NCI-H526 treated with DMSO at 0.1 percent for 48 hours (cell line): ENCODE measurements at places on chromosomes 2 and 18.

DNA sequence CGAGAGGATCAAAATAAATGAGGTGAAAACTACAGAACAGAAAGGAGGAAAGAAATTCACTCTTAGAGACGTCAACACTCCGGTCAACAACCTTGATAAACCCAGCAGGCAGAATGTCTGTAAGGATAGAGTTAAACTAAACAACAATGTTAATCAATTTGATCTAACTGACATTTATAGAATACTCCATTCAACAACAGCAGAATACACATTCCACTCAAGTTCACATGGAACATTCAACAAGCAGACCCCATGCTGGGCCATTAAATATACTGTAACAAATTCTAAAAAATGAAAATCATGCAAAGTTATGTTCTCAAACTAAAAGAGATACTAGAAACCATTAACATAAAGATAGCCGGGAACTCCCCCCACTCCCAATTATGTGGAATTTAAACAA lies 41.8 kb downstream of the FAM210A start:
- DNase-seq, result no peak

DNA sequence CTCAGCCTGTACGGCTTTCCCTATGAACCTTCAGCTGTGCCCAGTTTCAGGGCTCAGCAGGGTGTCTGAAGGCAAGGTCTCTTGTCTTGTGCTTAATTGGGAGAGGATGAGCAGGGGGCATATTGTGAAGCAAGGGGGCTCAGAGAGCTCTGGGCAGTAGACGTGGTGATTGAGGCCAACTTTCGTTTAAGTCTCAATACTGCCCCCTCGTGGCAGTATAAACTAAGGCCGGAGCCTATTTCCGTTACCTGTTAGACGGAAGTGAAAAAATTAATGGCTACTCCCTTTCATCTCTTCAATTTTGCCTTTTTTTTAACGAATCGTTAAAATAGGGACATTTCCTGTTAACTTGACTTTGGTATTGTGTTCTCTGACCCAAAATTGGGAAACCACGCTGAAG lies 193.4 kb downstream of the TDRD15 start:
- DNase-seq, result no peak

DNA sequence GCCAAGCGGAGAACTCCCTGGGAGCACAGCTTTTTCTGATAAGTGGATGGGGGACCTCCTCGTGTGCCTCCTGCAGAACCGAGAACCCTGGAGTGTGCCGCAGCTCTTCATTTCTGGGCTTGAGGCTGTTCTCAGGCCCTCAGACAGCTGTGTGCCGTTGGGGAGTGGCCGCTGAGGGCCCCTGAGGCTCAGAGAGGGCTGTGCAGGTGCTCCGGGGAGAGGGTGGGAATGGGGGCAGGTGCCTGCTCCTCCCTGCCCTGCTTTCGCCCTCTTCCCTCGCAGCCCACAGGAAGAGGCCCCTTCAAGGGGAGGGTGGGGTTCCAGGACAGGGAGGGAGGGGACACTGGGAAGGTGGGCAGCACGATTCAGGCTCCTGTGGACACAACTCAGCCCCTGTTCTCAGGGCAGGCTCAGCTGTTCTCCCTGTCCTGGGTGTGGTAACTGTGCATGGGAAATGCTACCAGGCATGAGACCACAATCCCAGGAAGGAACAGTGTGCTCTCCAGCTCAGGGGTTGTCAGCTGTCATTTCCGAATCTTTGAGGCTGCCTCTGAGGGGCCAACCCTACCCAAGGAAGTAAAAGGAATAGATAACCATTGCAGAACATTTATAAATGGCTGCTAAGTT lies 11.3 kb downstream of the LCT start:
- no peak for DNase-seq

GRCh38 chr2:177074099-177074710 lies 138.4 kb upstream of the HNRNPA3 start:
- DNase-seq, result no peak

- peak; percentile 35 for DNase-seq
Measured at GRCh38 chr2:211077216-211077767, 520.9 kb downstream of the CPS1 start.

DNA sequence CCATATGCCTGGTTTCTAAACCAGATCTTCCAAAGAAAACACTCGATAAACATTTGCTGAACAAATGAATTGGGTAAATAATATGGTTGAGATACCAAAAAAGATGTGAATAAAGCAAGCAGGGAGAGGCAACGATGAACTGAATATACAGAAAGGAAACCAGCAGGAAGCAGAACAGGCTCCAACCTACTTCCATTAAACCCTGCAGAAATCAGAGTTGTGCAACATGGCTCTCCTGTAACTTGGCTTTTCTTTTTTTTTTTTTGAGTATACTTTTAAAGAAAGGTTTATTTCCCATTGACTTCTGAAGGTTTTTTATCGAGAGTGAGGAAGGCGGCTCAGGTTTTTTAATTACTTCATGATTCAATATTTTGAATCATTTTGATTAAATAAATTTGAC lies 23.5 kb downstream of the ITSN2 start:
- DNase-seq, result no peak

GRCh38 chr2:106343274-106343673 lies 124.9 kb downstream of the RGPD3 start:
- DNase-seq, result no peak

- DNase-seq, result no peak
Measured at GRCh38 chr2:126950504-126950903, 51.8 kb downstream of the TEX51 start.

DNA sequence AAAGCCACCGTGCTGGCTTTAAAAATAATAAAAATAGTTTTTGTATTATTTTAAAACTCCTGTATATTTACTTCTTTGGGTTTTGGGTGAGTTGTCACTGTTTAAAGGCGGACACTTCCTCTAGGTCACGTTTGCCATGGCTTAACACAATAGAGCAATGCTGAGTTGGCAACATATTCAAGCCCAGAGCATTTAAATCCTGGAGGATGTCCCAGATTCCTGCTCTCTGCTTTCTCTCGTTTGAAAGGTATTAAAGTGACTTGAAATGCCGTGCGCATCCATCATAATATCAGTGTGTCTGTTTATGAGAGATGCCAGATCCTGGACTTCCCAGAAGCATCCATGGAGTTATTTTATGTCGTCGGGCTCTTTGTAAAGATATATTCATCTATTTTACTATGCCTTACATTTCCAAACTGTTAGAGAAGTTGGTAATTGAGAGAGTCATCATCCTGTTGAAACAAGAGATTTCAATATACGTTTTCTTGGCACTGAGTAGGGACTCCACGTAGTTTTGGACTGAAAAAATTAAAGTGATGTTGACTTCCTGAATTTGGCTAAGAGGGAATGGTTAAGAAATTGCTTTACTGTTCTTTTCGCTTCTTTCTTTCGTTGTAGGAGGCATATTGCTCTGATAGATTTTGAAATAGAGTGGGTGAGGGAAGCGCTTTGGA lies 150.6 kb downstream of the ZNF236 start:
- DNase-seq, result no peak

DNA sequence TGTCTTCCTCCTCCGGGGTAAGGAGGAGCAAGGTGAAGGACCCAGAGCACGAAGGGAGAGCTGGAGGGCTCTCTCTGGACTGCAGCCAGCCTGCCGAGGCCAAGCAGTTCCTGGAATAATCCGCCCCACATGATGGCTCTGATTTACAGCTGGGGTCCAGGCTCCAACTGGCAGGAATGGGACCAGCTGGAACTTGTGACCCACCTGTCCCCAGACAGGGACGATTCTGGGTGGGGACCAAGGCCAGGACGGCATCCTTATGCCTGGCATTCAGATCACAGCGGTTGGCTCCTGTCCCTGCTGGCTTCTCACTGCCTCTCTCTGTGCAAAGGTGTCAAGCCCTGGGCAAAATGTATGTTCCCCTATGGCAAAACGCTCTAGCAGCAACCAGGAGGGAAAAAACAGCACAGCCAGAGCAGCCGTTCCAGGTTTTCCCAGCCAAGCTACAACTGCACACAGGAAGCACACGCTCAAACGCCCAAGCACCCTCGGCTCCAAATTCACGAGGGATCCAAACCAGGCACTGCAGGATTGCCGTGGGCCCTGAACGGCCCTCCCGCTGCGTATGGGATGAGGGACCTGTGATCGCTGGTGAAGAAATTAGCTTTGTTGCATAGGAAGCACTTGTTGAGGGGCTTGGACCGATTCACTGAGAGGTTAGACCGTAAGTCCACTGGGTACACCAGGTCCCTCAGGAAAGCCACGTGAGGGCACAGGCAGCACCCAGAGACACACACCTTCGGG lies 35.8 kb downstream of the FAM178B start:
- no peak for DNase-seq

DNA sequence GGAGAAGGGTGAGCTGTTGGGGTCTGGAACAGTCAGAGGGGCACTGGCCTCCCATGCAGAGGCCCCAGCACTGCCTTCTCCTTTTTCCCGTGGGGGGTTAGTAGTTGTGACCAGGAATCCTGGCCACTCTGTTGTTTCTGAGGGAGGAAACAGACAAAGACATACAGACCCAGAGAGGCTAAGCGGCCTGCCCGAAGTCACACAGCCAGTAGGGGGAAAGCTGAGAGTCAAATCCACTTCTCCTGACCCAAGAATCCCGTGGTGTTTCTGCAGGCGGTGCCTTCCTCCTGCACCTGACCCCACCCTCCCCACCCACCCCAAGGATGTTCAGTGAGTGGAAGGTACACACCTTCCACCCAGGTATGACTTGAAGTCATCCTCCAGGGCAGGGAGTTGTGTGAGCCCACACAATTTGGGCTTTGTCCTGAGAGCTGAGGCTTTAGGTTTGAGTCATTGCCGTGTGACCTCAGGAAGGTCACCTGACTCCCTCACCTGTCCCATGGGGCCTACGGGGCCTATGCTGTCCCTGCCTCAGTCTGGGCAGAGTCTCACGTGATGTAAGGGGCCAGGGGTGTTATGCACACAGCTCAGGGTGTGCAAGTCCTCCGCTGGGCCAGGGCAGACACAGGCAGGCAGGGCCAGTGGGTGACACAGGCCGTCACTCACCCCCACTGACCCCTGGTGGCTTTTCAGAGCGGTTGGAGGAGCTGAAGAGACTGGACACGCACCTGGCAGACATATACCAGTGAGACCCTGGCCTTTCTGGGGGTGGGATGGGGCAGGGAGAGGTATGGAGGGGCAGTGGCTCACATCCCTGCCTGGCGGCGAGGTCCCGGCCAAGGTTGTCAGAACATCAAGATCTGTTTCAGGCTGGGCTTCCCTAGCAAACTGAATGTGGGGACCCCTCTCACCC lies 5.0 kb downstream of the NT5DC4 start:
- DNase-seq, result no peak

- no peak for DNase-seq
Measured at GRCh38 chr2:151002959-151003600, 258.6 kb downstream of the RBM43 start.

GRCh38 chr2:222228054-222228453 lies 70.7 kb downstream of the PAX3 start:
- DNase-seq, result no peak

DNA sequence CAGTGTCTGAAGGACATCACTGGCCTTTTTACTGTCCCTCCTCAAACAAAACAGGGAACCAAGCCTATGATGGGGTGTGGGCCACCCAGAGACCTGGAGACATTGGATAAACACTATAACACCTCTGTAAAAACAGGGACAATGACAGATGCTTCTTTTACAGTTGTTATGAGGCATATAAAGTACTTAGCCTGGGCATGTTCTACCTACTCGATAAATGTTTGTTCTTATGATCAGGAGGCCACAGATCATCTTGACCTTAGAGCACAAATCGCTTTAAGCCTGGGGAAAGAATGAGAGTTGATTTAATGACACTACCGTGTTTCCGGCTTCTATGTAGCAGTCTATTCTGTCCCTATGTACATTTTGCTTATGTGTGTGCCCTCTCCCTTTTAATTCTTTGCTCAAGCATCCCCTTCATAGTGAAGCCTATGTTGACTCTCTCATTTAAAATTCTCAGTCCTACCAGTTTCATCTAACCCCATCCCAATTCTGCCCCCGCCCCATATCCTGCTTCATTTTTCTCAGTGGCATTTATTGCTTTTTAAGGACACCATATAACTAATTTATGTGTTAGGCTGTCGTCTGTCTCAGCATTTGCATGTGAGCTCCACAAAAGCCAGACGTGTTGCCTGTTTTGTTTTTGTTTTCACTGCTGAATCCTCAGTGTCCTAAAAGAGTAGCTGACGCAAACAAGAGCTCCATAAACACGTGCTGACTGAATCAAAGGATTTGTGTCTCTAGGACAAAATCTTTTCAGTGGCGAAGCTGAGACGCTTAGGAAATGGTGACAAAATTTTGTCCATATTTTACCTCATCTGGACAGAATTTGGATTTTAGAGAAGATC lies 182.3 kb upstream of the ST6GAL2 start:
- DNase-seq, result no peak

DNA sequence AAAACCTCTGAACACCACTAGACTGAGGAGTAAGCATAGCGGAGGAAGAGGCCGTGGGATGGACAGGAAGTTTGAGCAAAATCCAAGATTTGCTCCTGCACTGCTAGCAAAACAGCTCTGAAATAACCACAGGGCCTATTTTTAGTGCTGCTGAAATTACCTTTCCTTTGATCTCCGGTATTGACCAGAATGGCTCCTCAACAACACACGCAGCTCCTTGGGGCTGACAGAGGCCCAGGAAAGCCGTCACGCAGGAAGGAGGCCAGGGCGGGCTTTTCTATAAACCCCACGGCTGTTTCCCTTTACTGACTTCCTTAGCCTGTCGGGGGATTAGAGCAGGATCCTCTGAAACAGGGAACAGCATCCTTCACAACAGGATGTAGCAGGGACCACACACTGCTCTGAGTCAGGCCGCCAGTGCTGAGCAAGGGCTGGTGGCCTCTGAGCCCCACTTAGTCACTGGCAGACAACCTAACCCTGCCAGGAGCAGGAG lies 80.8 kb upstream of the LCLAT1 start:
- no peak for DNase-seq

DNA sequence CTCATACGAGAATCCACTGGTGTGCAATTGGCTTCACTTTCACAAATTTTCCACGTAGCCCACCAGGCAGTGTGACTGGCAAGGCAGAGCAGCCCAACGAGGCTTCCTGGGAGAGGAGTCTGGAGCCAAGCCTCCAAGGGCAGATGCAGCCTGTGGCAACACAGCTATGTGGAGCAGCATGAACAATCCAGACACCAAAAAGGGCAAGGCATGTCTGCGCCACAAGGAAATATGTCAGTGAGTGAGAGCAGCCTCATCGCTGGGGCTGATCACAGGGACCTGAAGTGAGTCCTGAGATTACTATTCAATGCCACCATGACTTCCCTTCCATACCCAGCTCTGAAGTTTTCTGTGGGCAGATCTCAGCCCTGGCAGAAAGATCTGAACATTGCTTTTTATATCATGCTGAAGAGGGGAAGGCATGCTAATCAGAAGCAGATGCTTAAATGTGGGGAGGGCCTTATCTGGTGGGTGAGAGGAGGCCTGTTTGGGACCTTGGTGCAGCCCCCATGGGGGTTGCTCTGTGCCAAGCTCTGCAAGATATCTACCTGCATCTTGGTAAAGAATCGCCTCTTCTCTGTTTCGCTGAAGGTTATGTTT lies 40.0 kb upstream of the PUM2 start:
- no peak for DNase-seq

DNA sequence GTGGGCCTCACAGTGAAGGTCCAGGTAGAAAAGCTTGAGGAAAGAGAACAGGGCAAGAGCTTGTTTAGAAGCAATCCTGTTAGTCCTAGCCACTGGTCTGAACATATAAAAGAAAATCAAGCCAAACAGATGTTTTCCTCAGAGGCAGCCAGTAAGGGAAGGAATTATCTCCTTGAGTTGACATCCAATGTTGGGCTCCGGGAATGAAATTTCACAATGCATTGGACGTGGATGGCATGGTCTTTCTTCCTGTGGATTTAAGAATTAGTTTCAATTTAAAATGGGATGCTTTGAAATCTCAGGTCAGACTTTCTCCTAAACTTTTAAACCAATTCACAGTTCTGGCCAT lies 92.1 kb downstream of the ACKR3 start:
- no peak for DNase-seq
